ENCODE measurements at places on chromosomes 4 and X.

- DNase-seq = no peak
Observed at GRCh38 chrX:136199365-136199764, 51.8 kb downstream of the MAP7D3 start.

DNA sequence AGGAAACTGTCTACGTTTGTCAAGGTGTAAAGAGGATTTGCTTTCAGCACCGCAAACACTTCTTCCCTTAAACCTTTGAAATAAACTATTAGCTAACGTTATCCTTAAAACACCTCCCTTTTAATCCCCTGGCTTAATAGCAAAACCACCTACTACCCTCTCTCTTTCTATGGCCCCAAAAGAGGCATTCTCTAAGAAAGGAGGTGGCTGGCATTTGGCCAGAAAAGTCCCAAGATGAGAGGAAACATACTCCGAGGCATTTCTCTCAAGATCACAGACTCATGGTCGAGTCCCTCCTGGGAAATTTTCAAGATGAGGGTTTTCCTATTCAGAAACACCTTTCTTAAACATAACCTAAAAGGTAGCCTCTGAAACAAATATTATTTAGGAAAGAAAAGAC is 60.6 kb upstream of the VCX3B start:
- DNase-seq = no peak

- no peak for DNase-seq
Observed at GRCh38 chr4:54217642-54218495, 11.2 kb upstream of the PDGFRA start.

DNA sequence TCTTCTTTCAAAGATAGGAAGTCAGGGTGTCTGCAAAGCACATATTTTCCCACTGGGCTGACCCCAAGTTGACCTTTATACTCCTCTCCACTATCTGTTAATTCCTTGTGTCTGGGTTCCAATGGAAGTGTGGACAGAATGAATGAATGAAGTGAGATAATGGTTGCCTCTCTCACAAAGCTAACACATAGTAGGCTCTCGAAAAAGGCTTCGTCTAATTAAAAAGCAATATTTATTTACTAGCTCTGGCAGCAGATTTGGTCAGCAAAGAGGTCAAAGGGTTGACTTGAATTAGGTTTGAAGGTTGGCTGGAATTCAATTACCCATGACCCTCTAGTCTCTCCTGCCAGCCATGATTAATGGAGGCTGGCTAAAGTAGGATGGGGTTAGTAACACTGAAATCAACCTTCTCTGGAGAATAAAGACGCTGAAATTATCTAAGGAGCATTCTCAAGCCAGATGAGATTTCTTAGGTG is 280.3 kb upstream of the KLF3 start:
- DNase-seq = no peak

GRCh38 chr4:148430854-148431253 is 11.4 kb downstream of the NR3C2 start:
- DNase-seq = no peak

Measured in stimulated activated CD4-positive, alpha-beta T cell treated with anti-CD3 and anti-CD28 coated beads, Interleukin-1b, Interleukin-23, amount 100 ng/mL, for 1 hour (primary cell).